H7 (cell line): ENCODE measurements at places on chromosomes 1 and 21. TPM values are rescaled to one million over a fixed set of nuclear protein-coding genes. Genes with fewer than 3 reads are reported as not detected.
A peak's percentile ranks its signal among the peaks of the same experiment; 100 is the strongest.

- no peak for DNase-seq
These were observed 1.9 kb downstream of the FGGY start for GRCh38 chr1:59298710-59299346.

DNA sequence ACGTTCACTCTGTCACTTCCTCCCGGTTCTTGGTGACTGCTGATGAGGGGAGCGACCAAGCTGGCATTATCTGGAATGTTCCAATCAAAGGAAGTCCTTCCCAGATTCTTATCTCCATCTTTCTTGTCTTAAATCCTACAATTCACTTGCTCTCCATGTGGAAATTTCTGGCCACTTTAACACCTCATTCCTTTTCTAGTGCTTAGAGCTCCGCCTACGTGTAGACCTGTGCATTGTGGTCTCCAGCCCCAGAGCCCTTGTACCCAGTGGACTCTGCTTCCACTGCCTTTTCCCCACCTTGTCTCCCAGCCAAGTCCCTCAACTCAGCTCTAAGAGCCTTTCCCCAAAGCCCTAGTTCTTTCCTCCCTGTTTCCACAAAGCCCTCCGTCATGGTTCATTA is 12.2 kb upstream of the KLHDC7A start:
- DNase-seq = no peak

DNA sequence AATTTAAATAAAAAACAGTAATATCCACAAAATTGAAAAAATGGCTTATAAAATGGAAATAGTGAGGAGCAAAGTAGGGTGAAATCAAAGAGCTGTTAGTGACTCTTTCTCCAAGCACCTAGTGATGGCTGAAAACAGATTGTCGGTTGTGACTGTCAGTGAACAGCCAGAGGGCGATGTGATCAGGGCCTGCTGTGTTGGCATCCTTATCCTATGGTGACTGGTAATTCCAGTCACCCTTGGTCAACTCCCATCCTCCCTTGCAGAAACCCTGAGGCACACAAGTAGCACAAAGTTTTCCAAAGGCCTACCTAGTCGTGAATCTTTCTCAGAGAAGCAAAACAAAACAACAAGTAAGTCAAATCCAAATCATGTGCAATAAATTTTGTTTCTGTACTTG is 599.8 kb upstream of the CXADR start:
- DNase-seq = no peak

DNA sequence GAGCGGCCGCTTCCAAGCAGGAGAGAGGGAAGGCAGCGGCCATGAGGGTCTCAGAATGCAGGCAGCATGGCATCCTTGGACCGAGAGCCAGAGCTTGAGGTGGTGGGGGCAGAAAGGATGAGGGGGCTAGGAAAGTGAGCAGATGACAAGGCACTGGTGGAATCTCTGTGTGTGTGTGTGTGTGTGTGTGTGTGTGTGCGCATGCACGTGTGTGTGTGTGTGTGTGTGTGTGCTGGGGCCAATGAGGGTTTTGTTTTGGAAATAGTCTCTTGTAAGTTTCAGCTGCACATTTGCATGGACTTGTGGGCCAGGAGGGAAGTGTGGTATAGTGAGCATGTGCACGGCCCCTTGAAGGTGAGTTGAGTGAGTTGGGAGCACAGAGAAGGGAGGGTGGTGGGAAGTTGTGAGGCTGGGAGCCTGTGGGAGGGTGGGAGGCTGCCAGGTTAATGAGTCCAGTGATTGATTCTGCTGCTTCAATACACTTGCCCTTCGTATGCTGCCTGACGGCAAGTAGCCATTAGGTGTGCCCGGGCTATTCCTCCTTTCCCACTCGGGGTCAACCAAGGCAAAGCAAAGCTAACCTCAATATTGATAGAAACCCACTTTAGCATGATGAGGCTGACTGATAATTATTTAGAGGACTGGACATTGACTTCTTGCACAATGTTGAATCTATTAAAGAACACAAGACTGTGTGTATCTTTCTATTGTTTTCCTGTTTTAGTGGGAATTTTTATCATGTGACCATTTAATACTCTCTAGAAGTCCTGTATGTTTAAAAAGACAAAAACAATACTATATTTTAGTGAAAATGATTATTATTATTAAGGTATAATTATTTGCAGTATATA is 80.3 kb downstream of the PROX1 start:
- DNase-seq = no peak

DNA sequence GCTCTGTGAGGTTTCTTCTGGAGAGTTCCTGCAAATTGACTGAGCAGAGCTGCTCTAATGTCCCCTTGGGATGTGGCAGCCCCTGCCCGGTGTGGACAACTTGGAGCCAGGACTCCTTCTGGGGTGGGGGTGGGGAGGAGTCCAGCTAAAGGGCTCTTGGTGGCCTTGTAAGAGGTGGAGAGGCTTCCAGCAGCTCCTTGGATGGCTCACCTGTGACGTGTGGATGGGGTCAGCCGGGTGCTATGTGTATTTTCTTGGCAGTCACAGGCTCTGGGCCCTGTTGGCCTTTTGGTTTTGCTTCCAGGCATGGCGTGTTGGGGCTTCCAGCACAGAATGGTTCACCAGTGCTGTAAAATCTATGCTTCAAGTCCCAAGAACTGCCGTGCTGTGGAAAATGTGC is 38.2 kb downstream of the TRAPPC10 start:
- no peak for DNase-seq

GRCh38 chr1:88698140-88698539 is 14.1 kb downstream of the PKN2 start:
- DNase-seq = no peak

- DNase-seq = no peak
These were observed 25.3 kb upstream of the LRRC8B start for GRCh38 chr1:89499320-89499719.

DNA sequence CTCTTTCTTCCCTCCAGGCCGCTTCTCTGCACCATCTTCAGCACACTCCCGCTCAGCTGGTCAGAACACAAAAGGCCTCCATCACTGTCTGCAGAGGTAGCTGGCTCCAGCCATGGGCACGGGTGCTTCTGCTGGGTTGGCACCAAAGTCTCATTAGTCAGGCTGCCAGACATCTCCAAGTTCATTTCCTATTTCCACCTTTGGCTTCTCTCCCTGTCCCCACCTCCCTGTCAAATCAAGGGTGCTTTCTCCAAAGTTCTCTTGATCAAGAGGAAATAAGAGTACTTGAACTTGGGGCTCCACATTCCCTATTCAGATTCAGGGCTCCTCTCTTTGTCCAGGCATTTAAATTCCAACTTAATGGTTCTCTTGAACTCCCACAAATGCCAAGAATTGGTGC is 33.9 kb upstream of the GRIK3 start:
- no peak for DNase-seq

GRCh38 chr1:4563586-4563985 is 90.8 kb upstream of the AJAP1 start:
- DNase-seq = peak; percentile 35

ZNF593OS gene
- 0.22 TPM in 1 of 2 replicates, not detected in the other for total RNA-seq

C1orf87 gene
- not detected in 2 replicates for total RNA-seq

DMRTA2 gene
- total RNA-seq = 0.10 TPM in 1 of 2 replicates, not detected in the other

MED8 gene
- 37.6 and 41.2 TPM in 2 replicates for total RNA-seq
